Stimulated activated CD4-positive, alpha-beta T cell treated with anti-CD3 and anti-CD28 coated beads, Interleukin-1b, Interleukin-23, amount 100 ng/mL, for 1 hour (primary cell): ENCODE measurements at places on chromosomes 11 and 22.

- no peak for DNase-seq
These were observed 135.1 kb upstream of the PITPNB start for GRCh38 chr22:28053896-28054818.

- peak; percentile 37 for DNase-seq
These were observed at the start of gene SLC29A2 for GRCh38 chr11:66371627-66372415. SLC29A2 (minus strand) TSS chr11:66371760; CDS start chr11:66371591, 169 bp downstream.

DNA sequence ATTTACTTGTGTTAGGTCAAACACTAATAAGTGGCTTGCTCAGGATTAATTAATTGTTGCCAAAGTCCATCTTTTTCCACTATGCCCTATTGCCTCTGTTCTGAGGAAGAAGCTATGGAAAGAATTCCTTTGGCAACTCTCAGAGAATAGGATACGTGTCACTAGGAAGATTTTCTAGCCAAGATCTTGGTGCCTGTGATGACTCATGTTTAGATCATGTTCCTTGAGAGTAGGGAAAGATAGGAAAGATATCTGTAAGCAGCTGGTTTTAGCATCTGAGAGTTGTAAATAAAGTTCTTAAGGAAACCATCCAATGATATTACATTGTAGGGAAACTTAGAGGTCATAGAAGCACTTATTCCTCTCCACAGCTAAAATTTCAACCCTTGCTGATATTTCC, 15.7 kb downstream of the SLN start:
- no peak for DNase-seq

DNA sequence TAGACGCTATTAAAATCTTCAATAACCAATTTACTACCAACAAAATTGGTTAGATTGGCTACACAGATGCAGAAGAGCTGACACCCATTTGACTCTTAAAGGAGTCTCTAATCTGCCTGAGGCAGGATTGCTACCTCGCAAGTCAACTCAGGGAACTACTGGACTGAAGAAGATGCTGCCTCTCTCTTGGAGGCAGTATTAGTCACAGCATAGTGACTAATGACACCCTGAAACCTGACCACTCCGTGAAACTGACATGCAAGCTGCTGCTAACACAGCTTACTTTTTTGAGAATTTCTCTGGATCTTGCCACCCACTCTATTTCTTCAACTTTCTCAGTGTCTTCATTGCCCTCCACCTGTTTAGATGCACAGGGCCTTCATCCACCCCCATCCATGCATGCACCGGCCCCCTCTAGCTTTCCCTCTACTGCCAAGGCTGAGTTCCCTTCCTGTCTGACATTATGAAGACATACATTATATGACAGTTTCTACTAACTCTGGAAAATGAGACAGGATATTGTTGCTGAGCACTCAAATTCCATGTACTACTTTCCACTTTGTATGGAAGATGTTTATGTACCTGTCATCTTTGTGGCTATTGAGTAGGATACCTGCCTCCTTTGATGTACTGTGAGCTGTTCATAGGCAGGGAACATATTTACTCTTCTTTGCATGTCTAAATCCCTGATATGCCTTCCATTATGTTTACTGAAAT, 183.2 kb downstream of the MSANTD4 start:
- DNase-seq: no peak

- no peak for DNase-seq
These were observed 933 bp downstream of the ACTN3 start for GRCh38 chr11:66547662-66548009.
